ENCODE measurements at places on chromosomes 2 and 18. TPM values are rescaled to one million over a fixed set of nuclear protein-coding genes. Genes with fewer than 3 reads are reported as not detected.

The UGT1A8 gene
- not detected for total RNA-seq

The NAT8 gene
- not detected for total RNA-seq

The PSD4 gene
- 1.3 TPM for total RNA-seq

The TUBA4B gene
- not detected for total RNA-seq

The STAT4 gene
- 0.63 TPM for total RNA-seq

The SLC23A3 gene
- total RNA-seq = 0.90 TPM

The SPC25 gene
- total RNA-seq = 35.8 TPM

The GPR55 gene
- total RNA-seq = not detected

The CMPK2 gene
- 0.31 TPM for total RNA-seq

The LIMS3 gene
- total RNA-seq = 2.0 TPM

The LRP2 gene
- 2.4 TPM for total RNA-seq

The RIT2 gene
- 2.5 TPM for total RNA-seq

The ITGB6 gene
- total RNA-seq = not detected

- no peak for DNase-seq
Observed at GRCh38 chr2:85988914-85989270, 100.1 kb upstream of the ST3GAL5 start.

GRCh38 chr18:3652380-3653262 lies 202.6 kb downstream of the TGIF1 start:
- DNase-seq = peak; percentile 51

DNA sequence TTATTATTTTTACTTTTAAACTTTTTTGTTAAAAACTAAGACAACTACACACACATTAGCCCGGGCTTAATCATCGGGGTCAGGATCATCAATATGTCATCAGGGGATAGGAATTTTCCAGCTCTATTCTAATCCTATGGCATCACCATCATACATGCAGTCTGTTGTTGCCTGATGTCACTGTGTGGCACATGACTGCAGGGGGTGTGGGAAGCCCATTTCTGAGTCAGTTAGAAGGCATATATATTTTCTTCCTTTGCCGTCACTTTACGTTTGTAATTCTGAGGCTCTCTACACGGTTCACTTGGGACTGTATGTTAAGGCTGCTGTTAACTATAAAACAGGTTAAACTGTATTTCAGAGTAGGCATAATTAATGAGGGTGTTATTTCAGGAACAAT lies 144.4 kb upstream of the ITGA6 start:
- no peak for DNase-seq

GRCh38 chr2:143474586-143474985 lies 345.4 kb downstream of the ARHGAP15 start:
- no peak for DNase-seq

DNA sequence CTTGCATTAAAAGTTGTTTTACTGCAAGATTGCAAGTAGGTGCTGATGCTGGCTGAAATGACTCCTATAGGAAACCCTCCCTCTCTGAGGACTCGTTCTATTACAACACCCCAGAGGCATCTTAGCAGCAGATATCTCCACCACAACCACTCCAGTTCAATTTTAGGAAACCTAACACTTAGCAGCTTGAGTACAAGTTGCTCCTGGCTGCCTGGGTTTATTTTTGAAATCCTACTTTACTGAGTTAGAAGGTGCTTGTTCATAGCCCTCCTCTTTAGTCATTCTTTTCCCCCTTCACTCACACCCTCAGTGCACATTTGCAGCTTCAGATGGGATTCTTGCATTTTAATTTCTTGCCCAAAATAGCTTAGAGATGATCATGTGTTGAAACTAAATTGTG lies 111.5 kb downstream of the MTCL1 start:
- DNase-seq = no peak

DNA sequence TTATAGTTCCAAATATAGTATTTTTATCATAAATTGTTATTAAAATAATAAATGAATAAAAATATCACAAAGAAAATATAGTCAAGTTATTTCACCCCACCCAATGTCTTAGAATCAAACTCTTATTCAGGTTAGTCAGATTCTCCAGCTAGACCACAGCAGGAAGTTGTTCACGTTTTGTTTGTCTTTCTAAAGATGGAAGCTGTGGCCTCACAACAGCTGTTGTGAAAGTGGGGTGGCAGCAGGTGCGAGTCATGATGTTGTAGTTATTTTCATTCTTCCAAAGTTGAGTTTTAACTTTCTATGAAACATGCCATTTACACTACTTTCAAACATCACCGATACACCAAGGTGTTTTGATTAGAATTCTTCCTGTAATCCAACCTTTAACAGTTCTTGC lies 272.9 kb downstream of the SLC8A1 start:
- no peak for DNase-seq

GRCh38 chr2:143683977-143684376 lies 554.8 kb downstream of the ARHGAP15 start:
- no peak for DNase-seq

DNA sequence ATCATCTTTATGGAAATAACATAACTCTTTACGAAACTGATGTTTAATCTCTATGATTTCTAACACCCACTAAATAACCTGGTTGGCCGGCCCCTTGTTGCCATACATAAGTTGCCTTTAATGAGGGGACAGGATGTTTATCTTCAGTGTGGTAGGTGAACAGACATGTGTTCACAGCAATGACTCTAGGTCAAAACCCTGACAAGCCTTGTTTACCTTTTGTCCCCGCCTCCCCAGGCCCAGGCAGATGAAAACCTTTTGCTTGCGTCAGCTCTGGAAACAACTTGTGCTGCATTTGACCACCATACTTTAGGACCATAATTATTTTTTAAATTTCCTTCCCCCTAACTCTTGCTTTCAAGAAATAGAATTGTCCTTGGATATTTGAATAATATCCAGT lies 2.9 kb upstream of the DSG4 start:
- DNase-seq = no peak

- DNase-seq = no peak
Observed at GRCh38 chr2:162734866-162735265, 103.7 kb downstream of the KCNH7 start.

GRCh38 chr2:75146606-75147332 lies 52.6 kb downstream of the TACR1 start:
- no peak for DNase-seq

DNA sequence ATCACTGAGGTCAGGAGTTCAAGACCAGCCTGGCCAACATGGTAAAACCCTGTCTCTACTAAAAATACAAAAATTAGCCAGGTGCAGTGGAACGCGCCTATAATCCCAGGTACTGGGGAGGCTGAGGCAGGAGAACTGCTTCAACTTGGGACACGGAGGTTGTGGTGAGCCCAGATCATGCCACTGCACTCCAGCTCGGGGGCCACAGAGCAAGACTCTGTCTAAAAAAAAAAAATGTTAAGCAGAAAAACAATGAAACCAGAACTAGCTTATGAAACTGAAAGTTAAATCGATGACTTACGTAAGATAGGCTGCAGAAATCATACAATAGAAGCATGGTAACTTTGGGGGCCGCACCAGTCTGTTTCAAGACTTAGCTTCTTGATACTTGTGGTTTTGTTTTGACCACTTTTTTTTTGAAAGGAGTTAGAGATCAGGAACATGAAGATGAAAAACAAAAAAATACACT lies 6.2 kb upstream of the GPR155 start:
- DNase-seq = no peak

DNA sequence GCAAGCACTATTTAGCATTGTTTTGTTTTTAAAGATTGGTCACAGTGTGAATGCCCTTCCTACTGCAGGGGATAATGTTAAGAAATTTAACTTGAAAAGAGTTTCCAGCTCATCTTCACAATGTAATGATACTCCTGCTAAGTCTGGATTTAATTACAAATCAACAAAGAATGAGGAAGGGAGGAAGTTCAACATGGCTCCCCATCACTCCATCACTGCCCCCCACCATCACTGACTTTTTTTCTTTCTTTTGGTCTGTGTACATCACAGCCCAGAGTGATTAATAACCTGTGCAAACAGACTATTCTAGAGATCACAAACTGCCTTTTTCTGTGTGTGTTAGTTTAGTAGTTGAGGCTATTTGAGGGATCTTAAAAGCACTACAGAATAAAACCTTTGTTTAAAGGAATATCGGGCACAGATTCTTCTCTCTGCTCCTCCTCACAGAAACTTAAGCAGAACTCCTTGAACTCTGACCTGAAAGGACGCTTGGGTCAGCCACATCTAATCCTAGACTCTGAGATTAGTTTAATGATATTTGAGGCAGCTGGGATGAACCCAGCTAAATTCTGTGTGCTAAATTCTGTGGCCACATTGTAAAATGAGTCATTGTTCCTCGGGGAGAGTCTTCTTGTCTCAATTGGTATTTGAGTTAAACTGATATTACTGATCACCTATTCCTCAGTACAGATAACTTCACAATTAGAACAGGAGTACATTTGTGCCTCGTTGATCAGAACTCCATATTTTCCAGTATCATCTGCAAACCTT lies 47.8 kb downstream of the SATB2 start:
- no peak for DNase-seq

DNA sequence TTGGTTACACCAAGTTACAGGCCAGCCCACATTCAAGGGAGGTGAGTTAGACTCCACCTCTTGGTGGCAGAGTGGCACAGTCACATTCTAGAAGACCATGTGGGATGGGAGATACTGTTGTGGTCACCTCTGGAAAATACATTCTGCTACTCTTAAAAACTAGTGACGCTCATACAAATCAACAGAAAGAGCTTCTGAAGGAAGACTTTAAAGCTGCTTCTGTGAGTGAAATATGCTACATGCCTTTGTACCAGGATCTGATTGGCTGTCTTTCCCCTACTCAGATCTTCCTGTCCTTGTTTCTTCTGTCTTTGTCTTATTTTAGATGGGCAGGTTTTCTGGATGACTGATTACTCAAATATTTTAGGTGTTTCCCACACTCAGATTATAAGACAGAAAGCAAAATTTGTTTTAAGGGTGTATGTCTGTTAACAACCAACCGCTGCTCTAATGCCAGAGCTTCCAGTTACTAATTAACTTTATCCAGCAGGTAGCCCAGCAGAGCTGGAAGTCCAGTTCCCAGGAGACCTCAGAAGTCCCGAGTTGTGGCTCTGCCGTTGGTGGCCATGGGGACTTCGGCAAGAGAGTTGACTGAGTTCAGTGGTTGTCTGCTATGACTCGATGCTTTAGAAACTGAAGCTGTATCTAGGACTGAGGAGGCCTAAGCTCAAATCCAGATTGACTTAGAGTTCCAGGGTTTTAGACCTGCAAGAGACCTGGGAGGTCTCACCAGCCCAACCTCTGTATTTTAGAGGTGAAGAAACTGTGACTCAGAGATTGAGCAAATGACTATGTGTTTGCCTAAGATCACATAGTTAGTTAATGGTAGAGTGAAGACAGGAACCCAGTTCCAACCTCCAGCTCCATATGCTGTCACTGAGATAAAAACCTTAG lies 7.4 kb downstream of the IL1R2 start:
- DNase-seq = no peak

DNA sequence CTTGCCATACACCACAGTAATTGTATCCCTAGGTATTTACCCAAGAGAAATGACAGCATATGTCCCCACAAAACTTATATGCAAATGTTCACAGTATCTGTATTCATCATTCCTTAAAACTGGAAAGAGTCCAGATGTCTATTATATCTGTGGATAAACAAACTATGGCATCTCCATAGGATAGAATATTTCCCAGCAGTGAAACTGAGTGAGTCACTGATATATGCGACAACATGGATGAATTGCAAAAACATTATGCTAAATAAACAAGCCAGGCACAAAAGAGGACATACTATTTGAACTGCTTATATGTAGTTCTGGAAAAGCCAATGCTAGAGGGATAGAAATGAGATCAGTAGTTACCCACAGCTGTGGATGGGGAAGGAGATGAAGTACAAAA lies 359.4 kb upstream of the DSEL start:
- no peak for DNase-seq

DNA sequence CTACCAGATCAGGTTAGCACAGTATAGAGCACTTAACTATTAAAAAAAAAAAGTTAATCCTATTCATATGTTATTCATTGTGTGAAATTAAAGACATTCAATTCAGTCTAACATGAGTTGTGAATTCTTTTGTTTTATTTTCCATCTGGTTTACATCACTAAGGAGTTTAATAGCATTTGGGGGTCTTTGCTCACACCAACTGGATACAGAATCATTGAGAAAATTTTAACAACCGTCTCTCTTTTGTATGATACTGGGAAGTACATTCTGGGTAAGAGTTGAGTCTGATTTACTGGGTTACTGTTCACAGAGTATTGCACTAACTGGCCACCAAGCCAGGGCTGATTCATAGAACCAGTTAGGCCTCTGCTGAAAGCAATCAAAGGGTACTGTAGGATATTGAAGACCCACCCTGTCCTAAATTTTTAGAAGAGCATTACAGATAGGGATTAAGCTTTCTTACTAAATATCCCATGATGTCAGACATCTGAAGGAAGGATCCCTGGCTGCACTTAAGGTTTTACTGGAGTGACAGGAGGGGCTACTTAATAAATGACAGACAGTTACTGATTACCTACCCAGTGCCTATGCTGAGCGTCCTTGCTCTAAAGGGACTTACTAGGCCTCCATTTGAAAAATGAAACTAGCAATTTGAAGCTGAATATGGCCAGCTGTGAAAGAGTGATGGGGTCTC lies 387.9 kb downstream of the SETBP1 start:
- no peak for DNase-seq

- DNase-seq = no peak
Observed at GRCh38 chr2:35503738-35504199, 851.8 kb upstream of the CRIM1 start.

- no peak for DNase-seq
Observed at GRCh38 chr2:45892425-45892745, 240.9 kb downstream of the PRKCE start.

GRCh38 chr2:128642821-128643220 lies 324.2 kb upstream of the HS6ST1 start:
- DNase-seq = no peak

GRCh38 chr2:71811157-71811556 lies 336.5 kb downstream of the CYP26B1 start:
- DNase-seq = no peak

- no peak for DNase-seq
Observed at GRCh38 chr2:64946769-64947247, 42.4 kb upstream of the SLC1A4 start.
